ENCODE measurements at places on chromosomes 6 and 20.

DNA sequence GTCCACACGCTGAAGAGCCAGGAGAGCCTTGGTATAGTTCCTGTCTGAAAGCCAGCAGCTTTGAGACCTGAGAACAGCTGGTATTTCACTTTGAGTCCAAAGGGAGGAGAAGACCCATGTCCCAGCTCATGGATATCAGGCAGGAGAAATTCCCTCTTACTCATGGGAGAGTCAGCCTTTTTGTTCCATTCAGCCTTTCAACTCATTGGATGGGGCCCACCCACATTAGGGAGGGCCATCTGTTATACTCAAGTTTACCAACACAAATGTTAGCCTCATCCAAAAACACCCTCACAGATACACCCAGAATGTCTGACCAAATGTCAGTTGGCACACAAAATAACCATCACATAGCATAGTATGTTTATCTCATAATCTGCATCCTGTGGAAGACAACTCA is 80.1 kb downstream of the GMDS start:
- no peak for DNase-seq

GRCh38 chr6:113057567-113058053 is 710.5 kb downstream of the RFPL4B start:
- DNase-seq, result no peak

DNA sequence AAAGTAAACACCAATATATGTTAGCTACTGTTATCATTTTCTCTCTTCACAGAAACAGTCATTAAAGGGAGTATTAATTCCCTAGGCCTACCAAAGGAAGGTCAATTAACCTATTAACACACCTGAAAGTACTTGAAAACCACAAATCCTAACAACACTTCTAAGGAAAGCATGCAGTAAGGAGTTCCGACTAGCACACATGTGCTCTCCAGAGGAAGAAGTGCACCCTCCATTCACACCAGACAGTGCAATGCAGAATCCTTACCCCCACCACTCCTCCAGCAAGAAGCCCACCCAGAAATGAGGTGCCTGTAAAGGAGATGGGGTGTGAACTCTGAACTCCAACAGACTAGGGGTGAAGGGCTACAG is 58.7 kb downstream of the EPB41L2 start:
- no peak for DNase-seq

DNA sequence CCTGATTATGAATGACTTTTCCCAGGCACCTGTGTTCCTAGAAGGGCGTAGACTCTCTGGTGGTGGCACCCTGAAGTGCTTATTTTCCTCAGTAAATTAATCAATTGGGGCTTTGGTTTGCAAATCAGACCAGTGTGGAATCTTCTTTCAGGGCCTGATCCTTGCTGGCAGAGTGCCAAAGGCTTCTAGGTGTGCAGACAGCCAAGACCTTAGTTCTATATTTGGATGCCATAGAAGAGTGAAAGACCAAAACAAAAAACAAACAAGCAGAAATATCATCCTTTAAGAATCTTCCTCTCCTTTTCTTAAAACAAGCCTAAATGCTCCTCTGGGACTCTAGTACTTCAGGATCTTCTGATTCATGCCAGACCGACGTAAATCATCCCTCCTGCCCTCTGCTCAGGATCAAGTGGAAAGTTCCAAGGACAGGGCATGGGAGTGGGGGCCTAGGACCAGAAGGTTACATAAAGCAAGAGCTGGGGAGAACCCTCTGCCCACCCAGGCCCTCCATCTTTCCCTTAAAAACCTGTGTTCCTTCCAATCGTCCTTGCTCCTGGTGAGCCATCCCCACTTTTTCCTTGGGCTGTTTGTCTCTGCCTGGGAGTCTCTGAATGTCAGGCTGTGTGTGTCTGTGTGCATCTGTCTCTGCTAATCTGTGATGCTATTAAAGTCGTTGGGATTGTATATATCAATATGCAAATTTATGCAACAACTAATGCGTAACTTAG is 70.5 kb upstream of the MYLIP start:
- no peak for DNase-seq

GRCh38 chr6:143778926-143779325 is 64.2 kb upstream of the LTV1 start:
- DNase-seq, result no peak

GRCh38 chr6:163913045-163913444 is 498.5 kb downstream of the QKI start:
- DNase-seq, result no peak

Data from stimulated activated CD4-positive, alpha-beta T cell treated with anti-CD3 and anti-CD28 coated beads, Interleukin-12 subunit alpha, Interleukin-12 subunit beta, amount 100 ng/mL, for 24 hours (primary cell).